ENCODE measurements at places on chromosomes 16 and 17.
A peak's percentile ranks its signal among the peaks of the same experiment; 100 is the strongest.

- no peak for DNase-seq
Measured at GRCh38 chr17:58375256-58375655, 23.3 kb upstream of the SUPT4H1 start.

DNA sequence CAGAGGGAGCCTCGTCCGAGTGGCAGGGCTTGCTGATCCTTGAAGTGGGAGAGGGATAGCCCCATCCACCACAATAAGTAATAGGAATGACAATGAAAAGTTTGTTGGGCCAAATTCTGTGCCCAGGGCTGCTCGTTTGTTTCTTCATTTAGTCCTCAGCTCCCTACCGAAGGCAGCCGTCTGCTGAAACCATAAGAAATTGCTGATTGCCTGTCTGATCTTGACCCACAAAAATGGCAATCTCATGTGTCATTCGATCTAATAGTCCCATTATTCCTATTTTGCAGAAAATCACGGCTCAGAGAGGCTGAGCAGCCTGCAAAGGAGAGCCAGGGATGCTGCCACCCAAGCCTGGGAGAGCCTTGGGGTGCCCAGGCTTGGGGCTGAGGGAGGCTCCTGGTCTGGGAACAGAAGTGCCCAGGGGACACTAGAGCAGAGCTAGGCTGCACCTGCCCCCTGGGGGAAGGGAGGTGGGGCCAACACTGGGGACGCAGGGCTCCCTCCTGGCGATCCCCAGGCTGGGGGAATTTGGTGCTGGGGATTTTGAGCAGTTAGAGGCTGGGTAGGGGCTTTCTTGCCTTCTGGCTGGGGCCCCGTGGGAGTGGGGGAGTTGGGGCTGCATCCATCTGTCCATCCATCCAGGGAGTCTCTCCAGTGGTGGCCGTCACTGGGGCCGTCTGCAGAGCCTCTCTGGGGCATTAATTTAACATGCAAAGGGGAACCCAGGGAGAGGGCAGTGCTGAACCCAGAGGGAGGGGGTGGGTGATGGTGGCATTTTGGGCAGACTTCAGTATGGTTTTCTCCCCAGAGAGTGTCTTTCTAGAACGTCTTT is 53.5 kb downstream of the SOCS1 start:
- DNase-seq = no peak

DNA sequence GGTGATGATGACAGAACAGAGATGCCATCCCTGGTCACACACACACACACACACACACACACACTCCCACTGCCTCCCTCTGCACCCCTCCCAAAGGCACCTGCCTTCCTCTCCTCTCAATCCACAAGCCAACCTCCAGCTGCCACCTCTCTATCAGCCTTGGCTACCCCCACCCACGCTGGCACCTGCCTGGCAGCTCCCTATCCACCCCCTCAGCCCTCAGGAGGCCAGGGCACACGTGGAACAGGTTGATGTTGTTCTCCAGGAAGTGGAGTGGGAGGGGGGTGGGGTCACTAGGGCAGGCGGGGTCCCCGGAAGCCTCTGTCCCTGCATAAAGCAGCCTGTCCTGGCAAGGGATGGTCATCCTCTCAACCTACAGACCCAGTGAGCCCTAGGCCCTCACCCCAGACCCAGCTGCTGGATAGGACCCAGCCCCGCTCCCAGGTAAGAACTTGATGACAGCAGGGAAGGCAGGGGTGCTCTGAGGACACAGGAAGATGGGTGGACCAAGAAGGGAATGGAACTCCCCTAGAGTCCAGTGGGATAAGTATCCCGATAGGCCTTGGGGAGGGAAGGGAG is at the start of gene GSDMA:
Gene GSDMA (plus strand): TSS at position 363 of the 579 bp plus-strand sequence. CDS start 2,684 bp downstream, outside the sequence.
- no peak for DNase-seq

DNA sequence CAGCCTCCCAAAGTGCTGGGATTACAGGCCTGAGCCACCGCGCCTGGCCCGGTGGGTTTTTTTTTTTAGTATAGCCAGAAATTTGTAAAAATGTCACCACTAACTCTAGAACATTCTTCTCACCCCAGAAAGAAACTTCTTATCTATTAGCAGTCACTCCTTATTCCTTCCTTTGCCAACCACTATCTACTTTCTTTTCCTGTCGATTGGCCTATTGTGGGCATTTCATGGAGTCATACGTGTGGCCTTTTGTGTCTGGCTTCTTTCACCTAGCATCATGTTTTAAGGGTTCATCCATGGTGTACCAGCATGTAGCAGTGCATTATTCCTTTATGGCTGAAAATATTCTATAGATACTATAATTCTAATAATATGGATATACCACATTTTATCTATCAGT is 3.6 kb downstream of the CYB5D2 start:
- DNase-seq = no peak

GRCh38 chr17:31357091-31357490 is 34.4 kb upstream of the RAB11FIP4 start:
- DNase-seq = no peak

DNA sequence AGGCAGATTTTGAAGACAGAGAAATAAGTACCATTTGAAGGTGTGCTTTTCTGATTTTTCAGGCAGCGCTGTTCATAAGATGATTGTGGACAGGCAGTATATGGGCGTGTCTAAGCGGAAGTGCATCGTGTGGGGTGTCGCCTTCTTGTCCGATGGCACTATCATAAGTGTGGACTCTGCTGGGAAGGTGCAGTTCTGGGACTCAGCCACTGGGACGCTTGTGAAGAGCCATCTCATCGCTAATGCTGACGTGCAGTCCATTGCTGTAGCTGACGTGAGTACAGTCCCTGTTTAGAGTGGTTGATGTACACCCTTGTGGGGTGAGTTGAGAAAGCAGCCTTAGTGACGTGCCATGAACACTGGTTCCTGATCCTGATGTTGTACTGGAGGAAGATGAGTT is 10.7 kb downstream of the UTP4 start:
- DNase-seq = no peak

DNA sequence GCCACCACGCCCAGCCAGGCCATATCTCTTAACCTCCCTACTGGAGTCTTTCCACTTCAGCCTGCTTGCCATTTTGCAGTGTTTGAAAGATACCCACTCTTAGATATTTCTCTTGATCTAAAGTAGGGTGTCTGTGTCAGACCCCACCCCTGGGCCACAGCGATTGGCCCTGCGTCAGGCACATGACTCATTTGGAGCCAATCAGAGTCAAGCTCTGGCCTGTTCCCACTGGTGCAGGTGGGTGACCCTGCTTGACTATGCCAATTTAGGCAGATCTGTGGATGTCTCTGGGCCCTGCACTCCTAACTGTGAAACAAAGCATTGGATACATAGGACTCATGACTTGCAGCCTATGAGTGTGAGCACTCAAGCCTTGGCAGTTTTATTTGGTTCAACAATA is 27.6 kb downstream of the FOXL1 start:
- no peak for DNase-seq

DNA sequence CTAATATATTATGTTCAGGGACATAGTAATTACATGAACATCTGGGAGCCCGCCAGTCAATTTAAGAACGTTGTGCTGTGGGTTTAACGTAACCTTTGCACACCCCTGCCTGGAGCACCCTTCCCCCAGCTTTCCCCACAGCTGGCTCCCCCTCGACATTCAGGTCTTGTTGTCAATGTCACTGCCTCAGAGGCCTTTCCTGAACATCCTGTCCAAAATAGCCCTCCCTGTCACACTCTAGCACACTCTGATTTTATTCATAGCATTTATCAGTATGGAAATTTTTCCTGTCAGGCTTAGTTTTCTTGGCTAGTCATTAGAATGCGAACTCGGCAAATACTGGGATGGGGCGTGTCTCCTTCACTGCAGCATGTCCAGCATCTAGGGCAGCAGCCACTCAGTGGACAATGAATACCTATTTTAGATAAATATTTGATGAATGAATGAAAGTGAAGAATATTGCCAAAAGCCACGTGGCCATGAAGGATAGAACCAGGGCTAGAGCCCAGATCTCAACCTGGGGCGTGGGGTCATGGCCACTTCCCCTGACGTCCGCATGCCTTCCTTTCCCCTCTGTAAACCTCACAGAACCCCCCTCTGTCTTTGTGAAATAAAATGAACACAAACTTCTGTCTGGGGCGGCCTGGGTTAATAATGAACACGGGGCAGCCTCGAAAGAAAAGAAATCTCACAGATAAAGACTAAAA is 10.5 kb downstream of the PIK3R6 start:
- no peak for DNase-seq

- DNase-seq = no peak
Measured at GRCh38 chr16:65316808-65317207, 194.9 kb upstream of the CDH11 start.

GRCh38 chr17:38594152-38594551 is 11.6 kb downstream of the SRCIN1 start:
- DNase-seq = no peak

DNA sequence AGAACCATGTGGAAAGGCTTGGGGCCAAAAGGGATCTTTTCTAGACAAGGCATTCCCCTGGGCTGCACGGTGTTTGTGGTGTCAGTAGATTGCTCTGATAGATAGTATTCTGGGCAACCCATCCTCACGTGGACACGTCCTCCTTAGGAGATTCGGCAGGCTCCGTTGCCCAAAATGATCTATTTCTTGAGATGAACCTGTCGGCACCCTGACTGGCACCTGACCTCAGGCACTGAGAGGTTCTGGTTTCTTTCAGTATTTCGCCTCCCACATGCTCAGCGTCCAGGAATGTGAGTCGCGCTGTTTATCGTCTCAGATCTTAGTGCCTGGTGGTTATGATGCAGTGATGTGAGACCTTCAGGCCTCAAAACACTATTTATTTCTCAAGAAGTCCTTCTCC is 89.7 kb downstream of the MARCHF10 start:
- DNase-seq = no peak

GRCh38 chr17:12624211-12624610 is 41.5 kb upstream of the MYOCD start:
- DNase-seq = no peak

DNA sequence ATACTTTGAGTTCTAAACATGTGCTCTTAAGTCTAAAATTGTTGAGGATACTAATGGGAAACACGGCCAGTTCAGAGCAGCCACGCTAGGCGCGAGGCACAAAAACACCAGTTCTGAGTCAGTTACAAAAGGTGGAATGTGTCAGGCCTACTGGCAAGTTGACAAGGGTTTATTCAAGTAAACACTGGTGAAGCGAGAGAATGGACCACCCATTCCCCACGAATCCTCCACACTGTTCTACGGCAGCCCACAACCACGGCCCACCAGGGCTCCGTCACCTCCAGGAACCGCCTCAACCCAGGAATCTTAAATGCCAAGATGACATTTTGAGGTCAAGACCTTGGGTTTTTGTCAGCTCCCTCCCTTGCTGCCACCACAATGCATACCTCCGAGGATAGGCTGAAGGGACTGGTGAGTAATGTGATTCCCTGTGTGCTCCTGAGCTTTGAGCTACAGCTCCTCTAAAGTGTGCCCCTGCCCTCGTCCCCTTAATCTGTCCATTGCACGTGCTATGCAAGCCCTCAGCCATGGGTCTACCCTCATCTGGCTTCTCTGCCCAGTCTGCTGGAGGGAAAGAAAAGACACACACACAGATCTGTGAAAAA is 28.5 kb upstream of the TRAP1 start:
- no peak for DNase-seq

DNA sequence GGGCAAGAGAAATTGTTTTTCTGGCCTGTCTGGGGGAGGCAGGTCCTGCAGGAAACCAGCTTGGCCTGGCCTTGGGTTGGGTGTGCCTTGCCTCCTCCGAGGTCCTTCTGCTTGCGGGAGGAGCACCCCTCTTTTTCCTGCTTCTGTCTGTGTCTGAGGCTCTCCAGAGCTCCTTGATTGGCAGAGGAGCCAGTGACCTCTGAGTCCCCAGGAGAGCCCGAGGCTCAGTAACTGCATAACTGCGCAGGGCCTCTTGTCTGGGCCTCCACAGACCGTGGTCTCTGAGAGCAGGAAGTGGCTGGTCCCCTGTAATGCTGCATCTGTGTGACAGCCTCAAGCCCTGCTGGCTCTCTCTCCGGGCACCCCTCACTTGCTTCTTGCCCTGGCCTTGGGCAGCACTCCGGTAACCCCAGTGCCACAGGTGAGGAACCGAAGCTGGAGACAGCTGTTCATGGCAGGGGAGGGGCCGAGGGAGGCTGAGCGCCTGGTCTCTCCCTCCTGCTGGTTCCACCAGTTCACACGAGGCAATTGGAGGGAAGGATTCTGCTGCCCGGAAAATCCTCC is 1.6 kb downstream of the CAPN15 start:
- no peak for DNase-seq

DNA sequence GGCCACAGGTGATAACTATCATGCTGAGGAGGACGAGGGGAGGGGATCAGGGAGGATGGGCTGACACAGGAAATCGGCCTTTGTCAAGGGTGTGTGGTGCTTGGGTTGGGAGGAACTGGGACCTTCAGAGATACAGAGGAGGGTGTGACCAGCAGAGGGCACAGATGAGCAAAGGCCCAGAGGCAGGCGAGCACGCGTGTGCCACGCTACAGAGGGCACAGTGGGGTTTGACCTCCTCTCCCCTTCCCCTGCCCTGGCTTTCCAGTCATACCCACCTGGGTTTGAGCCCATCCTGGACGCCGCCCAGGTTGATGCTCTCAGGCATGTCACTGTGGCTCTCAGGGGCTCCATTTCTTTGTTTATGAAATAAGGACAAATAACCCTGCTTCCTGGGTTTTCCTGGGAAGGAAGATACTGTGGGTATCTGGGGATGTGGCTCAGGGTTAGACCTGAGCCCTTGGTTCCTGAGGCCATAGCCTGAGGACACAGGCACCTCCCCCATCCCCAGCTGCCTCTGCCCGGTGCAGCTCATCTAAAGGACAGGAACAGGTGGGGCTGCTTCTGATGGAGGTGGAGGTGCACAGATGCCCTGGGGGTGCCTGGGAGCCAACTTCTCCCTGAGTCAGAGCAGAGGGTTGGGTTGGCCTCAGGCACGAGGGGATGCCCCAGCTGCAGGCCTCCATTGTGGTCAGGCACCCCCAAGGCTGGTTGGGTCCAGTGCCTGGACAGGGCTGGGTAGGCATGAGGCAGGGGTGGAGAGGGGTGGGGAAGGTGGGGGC is 51.8 kb downstream of the BEAN1 start:
- DNase-seq = peak; percentile 70

- DNase-seq = no peak
Measured at GRCh38 chr16:1293921-1294656, 15.3 kb upstream of the UBE2I start.

- DNase-seq = no peak
Measured at GRCh38 chr17:42340691-42341127, 47.5 kb downstream of the STAT3 start.

- DNase-seq = no peak
Measured at GRCh38 chr16:12681653-12682052, 122.0 kb downstream of the CPPED1 start.

- DNase-seq = peak; percentile 47
Measured at GRCh38 chr16:57475711-57476339, 10.5 kb downstream of the DOK4 start.

GRCh38 chr17:11356371-11356770 is 115.4 kb downstream of the SHISA6 start:
- DNase-seq = no peak

All from stimulated activated CD4-positive, alpha-beta T cell treated with anti-CD3 and anti-CD28 coated beads, TNF-alpha, amount 100 ng/mL, for 48 hours (primary cell).